ENCODE measurements at places on chromosomes 5 and 9.

DNA sequence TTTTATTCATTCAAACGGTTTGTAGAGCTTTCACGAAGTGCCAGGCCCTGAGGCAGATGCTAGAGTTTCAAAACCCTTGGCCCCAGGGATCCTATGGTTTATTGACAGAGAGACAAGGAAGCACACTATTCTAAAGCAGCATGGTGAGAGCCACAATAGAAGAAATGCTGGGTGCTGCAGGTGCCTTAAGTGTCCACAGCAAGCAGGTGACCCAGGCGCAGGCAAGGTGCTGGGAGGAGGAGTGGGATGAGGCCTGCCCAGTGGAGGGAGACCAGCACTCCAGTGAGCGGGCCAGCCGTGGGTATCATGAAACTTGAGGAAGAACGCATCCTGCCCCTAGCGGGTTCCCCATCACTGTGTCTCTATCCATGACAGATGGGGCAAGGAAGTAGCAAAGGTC lies 71.0 kb downstream of the OSMR start:
- no peak for DNase-seq

DNA sequence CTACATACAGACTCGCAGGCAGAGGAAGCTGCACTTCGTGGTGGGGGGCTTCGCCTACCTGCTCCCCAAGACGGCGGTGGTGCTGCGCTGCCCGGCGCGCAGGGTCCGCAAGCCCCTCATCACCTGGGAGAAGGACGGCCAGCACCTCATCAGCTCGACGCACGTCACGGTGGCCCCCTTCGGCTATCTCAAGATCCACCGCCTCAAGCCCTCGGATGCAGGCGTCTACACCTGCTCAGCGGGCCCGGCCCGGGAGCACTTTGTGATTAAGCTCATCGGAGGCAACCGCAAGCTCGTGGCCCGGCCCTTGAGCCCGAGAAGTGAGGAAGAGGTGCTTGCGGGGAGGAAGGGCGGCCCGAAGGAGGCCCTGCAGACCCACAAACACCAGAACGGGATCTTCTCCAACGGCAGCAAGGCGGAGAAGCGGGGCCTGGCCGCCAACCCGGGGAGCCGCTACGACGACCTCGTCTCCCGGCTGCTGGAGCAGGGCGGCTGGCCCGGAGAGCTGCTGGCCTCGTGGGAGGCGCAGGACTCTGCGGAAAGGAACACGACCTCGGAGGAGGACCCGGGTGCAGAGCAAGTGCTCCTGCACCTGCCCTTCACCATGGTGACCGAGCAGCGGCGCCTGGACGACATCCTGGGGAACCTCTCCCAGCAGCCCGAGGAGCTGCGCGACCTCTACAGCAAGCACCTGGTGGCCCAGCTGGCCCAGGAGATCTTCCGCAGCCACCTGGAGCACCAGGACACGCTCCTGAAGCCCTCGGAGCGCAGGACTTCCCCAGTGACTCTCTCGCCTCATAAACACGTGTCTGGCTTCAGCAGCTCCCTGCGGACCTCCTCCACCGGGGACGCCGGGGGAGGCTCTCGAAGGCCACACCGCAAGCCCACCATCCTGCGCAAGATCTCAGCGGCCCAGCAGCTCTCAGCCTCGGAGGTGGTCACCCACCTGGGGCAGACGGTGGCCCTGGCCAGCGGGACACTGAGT lies 255.9 kb downstream of the SAXO1 start:
- DNase-seq = no peak

DNA sequence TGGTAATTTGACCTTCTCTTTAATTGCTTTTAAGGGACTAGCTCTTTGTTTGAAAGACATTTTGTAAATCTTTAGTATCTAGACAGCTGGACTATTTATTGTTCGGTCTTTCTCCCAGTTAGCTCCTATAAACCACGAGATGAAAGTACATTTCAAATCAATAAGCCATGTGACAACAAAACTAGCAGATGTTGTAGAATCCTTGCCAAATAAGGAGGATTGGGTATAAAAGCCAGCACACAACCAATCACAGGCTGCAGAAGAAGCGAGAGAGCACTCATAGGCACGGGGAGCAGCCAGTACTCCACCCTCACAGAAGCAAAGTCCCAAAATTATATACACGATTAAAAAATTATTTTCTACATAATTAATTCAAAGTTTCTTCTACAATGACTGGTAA lies 8.1 kb upstream of the OMD start:
- peak; percentile 65 for DNase-seq

- no peak for DNase-seq
Measured at GRCh38 chr5:122499585-122499984, 187.5 kb downstream of the SNCAIP start.

Data from AG10803 (cell line).